ENCODE measurements at places on chromosomes 5 and 9.

DNA sequence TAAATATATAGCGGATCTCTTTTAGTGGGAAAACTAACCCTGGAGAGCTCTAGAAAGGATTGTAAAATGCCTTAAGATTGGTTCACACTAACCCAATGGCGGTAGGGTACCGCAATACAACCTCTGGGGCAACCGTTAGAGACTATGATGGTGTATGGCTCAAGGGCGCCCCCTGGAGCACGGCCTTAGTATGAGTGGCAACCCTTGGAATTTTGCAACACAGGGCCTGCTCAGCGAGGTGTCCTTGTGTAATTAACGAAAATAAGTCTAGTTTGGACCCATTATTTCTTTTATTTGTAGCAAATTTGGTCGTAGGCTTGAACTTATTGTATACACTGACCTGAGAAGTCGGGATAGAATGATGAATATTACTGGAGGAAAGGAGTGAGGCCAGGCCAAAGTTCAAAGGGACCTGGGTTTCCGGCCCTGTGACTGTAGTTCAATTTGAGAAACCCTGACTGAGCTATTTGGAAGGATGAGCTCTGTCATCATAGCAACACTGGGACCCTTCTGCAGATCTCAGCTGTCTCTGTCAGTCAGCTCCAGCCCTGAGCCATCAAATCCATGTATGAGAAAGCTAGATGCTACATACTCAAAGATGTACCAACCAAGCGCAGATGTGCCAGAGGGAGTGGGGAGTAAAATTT, 54.8 kb downstream of the CAMK4 start:
- peak; percentile 39 for DNase-seq

DNA sequence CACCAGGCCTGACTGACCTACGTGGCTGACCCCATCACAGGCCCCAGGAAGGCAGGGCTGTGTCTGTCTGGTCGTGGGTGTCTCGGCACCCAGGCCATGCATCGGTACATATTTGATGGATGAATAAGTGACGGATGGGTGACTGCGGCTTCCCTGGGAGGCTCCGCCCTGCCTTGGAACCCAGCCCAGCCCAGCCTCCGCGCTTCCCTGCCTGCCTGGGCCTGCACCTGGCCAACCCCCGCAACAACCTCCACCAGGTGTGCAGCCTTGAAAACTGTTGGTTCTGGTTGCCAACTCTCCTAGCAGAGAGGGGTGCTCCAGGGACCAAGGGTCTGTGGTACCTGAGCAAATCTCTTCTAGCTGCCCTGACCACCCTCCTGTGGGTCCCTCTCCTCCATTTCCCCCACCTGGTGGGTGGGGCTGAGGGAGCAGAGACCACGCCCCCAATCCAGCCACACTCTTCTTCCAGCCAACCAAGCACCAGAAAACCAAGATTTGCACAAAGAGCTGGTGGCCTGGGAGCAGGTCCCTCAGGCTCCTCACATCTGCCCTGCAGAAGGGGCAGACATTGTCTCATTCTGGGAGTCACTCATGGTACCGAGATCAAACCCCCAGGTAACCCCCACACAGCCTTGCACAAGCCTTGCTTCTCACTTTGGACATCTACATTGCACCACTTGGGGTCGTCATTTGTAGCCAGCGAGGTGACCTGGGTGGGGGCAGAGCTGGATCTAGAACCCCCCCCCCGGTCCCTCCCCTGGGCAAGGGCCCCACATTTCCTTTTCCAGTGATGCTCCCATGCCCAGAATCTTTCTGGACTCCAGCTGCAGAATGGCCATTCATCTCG, 100.6 kb upstream of the IER5L start:
- DNase-seq = peak; percentile 42

DNA sequence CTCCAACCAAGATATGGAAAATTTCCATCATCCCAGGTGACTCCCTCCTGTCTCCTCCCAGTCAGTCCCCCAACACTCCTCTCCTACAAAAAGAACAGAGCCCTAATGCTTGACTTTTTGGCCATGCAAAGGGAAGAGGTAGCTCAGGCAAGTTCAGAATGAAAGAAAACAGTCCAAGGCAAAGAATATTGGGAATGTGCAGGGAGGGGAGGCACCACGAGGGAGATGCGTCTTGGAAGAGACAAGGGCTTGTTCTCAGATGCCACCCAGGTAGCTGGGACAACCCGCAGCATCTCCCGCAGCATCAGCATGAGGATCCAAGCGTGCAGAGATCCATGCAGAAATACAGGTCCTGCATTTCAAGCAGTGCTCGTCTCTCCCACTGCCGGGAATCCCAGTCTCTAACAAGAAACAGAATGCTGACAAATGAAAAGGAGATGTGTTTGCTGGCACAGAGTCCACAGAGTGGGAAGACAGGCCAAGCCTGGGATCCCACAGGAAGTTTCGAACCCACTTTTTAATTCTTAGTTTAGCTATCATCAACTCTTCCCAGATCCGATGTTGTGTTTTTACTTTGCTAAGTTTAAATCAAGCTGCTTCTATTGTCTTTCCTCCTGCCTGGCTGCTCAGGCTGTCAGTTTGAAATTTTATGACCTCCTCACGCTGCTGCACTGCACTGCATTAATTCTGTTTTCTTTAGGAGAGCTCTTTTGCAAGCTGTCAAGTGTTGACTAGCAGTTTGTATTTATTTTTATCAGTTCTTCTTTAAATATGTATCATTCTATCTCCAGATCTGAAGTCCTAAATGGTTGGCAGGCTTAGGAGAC, 86.8 kb upstream of the OSMR start:
- DNase-seq = peak; percentile 75

DNA sequence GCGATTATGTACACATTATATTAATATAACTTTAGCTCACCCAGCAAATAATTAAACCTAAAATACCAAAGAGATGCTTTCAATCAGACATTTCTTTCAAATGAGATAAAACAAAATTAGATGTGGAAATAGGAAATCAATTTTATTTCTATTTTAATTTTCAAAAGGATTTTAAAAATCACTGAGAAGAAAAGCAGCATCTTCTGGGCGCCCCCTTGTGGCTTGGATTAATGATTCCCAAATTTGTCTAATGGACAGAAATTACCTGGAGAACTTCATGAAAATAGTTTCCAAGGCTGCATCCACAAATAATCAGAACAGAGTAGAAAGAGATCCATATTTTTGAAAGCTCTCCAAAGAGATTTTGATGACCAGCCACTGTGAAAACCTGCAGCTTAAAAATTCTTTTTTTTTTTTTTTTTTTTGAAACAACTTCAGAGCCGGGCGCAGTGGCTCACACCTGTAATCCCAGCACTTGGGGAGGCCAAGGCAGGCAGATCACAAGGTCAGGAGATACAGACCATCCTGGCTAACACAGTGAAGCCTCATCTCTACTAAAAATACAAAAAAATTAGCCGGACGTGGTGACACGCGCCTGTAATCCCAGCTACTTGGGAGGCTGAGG, 50.9 kb upstream of the CEMIP2 start:
- DNase-seq = peak; percentile 41

- DNase-seq = no peak
Observed at GRCh38 chr9:107188376-107188775, 94.7 kb upstream of the RAD23B start.

GRCh38 chr9:676780-677438, 164.6 kb upstream of the DMRT1 start:
- no peak for DNase-seq

GRCh38 chr9:131649646-131650045, 90.2 kb downstream of the RAPGEF1 start:
- no peak for DNase-seq

GRCh38 chr5:158423623-158424200, 564.8 kb upstream of the CLINT1 start:
- peak; percentile 72 for DNase-seq

DNA sequence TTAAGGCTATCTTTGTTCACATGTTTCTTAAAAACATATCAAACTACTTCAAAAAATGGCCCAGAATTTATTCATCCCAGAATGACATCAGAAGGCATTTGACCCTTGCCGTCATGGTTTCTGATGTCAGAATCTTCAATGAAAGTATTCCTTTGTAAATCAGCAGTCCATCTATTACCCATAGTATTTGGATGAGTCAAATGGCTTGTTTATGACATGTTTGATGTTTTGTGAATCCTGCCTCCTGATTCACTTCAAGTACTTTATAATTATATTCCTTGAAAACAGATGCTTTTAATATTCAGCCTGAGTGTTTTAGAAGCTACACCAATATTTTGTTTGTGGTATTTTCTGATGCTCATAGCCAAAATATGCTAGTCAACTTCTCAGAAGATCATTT, 200.8 kb upstream of the MEF2C start:
- DNase-seq = peak; percentile 87

Data from fibroblast of upper back skin (primary cell).